SW480 (cell line): ENCODE measurements at places on chromosomes 6 and 20.
A peak's percentile ranks its signal among the peaks of the same experiment; 100 is the strongest.

GRCh38 chr6:11692451-11693376 lies 85.9 kb downstream of the ADTRP start:
- no peak for DNase-seq

- DNase-seq: no peak
These were observed 186.7 kb downstream of the GJA10 start for GRCh38 chr6:90080876-90081481.

GRCh38 chr6:114595591-114595990 lies 252.8 kb upstream of the HS3ST5 start:
- no peak for DNase-seq

DNA sequence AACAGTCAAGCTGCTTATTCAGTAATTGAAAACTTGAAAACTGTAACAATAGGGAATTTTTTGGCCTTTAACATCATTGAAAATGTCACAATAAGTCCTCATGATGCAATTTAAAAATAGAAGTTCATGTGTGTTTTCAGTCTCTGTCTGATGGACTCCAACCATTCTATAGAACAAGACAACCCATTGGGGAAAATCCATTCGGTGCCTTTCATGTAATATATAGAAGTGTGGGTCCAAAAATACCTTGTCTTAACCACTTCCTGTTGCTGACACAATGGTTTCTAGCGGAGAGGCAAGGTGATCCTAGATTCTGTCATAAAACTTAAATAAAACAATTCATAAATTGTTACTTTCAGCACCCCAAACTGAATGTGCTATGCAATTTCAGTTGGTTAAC lies 1131.3 kb upstream of the MAP3K7 start:
- DNase-seq: no peak

- DNase-seq: peak; percentile 56
These were observed 30.6 kb downstream of the MRPL14 start for GRCh38 chr6:44096612-44097011.

- DNase-seq: no peak
These were observed 203.2 kb upstream of the SMLR1 start for GRCh38 chr6:130624046-130624445.

GRCh38 chr6:119738425-119738824 lies 388.9 kb upstream of the MAN1A1 start:
- DNase-seq: no peak

DNA sequence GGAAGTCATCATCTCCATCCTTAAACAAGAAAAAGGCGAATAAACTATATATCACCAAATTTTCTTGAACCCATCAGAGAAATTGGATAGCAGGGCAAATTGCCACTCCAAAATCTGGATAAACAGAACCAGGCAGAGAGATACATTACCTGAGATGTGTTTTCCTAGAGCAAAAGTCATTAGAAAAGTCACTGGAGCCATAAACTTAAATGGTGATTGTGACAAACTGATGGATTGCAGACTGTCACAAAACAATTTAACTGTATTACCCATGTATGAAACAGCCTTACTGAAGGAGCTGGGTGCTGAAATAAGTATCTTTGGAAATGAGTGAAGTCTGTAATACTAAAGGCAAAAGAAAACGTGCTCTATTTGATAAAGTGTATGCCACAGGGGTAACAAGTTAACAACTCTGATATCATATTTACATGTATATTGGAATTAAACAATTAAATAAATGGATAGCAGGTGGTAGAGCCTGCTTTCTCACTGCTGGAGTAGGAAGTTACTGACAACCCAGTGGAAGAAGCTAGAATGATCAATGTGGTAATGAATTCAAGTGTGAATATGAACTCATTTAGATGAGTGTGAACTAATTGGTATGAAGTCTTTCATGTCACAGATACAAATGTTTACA lies 186.9 kb downstream of the LMBRD1 start:
- no peak for DNase-seq

DNA sequence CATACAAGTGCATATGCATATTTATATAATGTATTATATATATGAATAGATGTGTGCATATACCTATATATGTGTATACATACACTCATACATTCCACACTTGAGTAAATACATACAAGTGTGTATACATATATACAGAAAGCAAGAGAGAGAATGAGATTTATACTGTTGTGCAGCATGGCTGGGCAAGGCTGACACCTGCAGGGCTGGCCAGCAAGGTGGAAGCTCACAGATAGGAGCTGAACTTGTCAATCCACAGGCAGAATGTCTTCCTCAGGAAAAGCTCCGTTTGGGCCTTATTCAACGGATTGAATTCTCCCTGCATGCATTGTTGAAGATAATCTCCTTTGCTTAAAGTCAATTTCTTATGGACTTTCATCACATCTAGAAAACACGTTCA lies 256.7 kb downstream of the ZNF217 start:
- no peak for DNase-seq

DNA sequence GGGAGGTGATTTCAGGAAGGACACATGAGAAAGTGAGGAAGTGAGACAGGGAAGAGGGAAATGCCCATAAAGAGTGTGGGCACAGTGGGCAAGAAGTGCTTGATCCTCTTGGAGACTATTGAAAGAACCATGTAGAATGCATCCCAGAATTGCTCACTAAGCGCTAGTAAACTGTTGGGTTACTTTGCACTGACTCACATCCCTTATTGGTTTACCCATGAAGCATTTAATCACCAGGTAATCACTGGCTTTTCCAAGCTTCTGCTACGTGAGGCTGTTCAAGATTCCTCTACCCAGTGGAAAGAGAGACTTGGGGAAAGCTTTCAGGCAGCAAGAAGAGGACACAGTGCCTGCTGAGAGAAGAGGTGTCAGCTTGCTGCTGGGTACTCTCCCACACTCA lies 410.0 kb upstream of the JAG1 start:
- no peak for DNase-seq

DNA sequence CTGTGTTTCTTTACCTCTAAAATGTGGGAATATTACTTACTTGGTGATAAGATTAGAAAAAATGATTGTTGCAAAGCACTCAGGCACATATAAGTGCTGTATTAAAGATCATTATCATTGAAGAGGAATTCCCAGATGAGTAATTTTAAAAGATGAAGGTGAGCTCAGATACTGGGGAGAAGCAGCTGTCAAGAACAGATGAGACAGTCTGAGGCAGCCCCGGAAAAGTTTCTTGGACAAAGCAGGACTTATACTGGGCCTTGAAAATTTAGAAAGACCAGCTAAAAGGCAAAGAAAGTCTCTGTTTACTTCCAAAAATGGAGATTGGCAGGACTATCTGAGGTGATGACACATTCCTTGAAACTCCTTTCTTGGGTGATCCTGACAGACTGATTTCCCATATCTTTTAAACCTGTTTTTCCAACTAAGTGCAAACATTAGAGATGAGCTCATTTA lies 93.8 kb upstream of the MARCKS start:
- no peak for DNase-seq

GRCh38 chr20:571754-572441 lies 28.3 kb upstream of the CSNK2A1 start:
- DNase-seq: peak; percentile 52

DNA sequence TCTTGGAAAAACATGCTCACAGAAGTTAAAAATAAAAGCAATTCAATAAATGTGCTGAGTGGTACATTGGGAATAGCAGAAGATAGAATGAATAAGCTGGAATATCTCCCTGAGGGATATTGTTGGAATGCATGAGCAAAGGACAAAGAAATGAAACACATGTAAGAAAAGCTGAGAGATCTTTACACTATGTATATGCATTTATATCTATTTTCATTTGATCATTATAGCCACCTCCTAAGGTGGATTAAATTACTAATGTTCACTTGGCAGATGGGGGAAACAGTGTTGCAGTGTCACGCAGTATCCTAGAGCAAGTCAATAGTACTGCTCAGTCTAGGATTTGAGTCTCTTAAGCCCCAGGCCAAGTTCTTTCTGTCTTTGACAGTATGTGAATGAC lies 542.0 kb upstream of the MARCKS start:
- DNase-seq: no peak

DNA sequence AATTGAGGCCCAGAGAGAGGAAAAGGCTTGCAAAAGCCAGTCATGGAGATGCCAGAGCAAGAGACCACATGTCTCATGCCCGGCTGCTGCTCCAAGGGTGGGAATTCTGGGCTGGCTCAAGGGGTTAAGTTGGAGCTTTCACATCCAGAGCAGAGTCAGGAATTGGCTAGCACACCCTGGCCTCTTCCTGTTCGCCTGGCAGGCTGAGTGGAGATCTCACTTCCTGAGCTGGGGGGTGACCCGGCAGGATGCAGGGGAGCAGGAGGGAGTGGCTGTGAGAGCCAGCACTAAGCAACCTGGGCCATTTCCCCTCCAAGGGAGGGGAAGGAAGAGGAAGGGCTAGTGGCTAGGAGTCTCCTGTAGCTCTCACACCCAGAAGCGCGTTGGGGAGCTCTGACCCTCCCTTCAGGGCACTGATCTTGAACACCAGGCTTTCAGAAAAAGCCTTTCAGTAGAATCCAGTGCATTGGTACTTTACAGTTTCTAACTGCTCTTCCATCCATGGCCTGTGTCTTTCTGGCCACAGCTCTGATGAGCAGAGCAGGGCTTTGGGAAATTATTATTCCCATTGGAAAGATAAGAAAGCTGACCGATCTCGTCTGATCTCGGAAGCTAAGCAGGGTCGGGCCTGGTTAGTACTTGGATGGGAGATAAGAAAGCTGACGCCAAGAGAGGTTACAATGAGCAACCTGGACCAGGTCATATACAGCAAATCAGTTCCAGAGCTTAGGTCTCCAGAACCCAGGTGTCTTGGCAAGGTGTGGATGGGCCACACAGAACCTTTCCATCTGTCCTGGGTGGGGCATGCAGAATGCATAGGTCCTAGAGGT lies 2.2 kb upstream of the CCM2L start:
- no peak for DNase-seq

DNA sequence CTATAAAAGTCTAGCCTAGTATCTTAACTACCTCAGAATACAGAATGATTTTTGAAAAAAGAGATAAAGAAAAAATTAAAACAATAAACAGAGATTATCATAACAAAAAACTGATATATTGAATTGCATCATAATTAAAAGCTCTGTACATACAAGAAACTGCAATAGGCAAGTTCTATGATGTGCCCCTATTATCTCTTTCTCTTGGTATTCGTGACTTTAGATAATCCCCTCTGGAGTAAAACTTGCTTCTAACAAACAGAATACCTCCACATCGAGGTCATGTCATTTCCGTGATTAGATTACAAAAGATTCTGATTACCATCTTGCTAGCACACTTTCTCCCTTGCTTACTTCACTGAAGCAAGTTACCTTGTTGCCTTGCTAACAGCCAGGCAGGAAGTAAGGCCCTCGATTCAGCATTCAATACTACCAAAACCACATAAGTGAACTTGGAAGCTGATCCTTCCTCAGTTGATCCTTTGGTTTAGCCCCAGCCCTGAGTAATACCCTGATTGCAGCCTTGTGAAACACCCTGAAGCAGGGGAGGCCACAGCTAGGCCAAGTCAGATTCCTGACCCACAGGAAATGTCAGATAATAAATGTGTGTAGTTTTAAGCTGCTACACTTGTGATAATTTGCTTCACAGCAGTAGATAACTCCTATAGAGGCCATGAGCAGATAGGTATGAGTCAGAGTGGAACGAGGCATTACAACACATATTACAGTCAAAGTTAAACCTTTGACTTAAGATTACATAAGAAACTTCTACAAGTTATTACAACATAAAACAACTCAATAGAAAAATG lies 53.7 kb upstream of the TMX4 start:
- DNase-seq: no peak

- DNase-seq: no peak
These were observed 798.3 kb downstream of the MAFB start for GRCh38 chr20:39890697-39891096.

DNA sequence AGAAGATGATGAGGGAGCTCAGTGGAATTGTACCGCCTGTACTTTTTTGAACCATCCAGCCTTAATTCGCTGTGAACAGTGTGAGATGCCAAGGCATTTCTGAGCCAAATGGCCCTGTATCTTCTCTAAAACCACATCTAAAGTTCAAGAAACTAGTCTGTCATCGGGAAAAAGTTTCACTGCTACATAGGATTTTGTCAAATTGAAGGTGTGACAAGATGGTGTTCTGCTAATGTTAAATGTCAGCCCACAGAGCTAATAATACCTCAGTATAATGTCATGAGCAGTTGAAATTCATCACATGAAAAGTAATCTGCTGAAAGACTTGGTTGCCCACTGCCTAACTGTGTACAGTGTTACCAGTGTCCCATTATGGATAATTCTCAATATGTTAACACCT lies 9.6 kb downstream of the SUMO4 start:
- DNase-seq: no peak

GRCh38 chr20:20206788-20207187 lies 154.5 kb downstream of the CFAP61 start:
- no peak for DNase-seq

DNA sequence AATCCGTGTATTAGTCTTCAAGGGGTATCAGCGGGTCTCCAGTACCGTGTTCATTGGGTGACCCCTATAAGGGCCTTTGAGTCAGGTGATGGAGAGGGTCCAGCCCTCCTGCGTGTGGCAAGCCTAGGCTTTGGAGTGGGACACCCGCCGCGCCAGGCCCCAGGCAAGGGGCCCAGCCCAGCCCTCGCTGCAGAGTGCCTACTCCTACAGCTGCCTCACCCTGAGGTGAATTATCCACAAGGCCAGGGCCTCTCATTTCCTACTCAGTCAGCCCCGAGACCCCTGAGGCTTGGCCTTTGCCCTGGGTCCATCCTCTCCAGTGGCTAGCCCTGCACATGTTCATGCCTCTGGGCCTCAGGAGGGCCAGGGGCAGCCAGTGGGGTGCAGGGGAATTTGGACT lies 45.1 kb downstream of the TMEM242 start:
- DNase-seq: no peak

DNA sequence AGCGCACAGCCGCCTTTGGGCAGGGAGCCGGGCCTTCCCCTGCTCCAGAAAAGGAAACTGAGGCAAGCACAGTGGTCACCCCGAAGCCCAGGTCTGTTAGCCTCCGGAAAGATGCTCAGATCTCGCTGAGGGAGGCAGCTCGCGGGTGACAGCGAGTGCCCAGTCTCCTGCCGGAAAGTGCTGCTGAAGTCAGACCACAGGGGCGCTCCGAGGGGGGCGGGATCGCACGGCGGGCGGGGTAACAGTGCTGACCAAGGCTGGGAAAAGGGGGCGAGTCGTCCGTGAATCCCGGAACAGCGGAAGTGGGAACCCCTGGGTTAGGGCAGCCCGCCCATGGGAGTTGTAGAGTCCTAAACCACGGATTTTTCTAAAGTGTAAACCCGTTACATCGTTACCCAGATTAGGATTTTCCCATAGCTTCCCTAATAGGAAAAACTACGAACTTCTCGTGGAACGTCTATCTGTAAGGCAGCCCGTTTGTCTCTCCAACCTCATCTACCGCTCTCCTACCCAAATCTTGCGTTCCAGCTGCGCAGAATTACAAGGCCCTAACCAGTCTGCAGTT lies 504 bp downstream of the VPS16 start:
- peak; percentile 54 for DNase-seq

DNA sequence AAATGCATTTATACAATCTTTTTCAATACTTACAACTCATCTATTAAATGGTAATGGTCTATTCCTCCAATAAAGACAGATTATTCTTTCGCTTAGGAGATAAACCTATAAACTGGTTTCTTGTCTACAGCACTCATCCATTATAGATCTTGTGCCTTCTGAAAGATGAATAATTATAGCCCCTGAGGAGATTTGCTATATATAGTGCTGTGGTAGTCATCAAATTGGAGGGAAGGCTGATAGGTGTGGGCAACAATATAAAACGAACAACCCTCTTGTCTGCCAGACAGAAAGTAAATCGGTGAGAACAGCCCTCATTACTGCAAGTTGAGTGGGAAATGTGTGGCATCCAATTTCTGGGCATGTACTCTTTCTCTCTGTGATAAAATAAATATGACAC lies 292.5 kb upstream of the CNR1 start:
- DNase-seq: no peak

GRCh38 chr20:48636301-48636700 lies 191.5 kb downstream of the PREX1 start:
- no peak for DNase-seq

GRCh38 chr6:160510976-160511617 lies 153.0 kb downstream of the LPA start:
- no peak for DNase-seq
